ENCODE measurements at places on chromosomes 12 and 14. TPM values are rescaled to one million over a fixed set of nuclear protein-coding genes. Genes with fewer than 3 reads are reported as not detected.

- no peak overlapping the region for H3K4me3 ChIP-seq
- no peak overlapping the region for H3K27ac ChIP-seq
- no peak for DNase-seq
- no peaks in the 10 kb centered on the region for H3K27me3 ChIP-seq
These were observed 323.1 kb upstream of the CCDC196 start for GRCh38 chr14:66163023-66163422.

DNA sequence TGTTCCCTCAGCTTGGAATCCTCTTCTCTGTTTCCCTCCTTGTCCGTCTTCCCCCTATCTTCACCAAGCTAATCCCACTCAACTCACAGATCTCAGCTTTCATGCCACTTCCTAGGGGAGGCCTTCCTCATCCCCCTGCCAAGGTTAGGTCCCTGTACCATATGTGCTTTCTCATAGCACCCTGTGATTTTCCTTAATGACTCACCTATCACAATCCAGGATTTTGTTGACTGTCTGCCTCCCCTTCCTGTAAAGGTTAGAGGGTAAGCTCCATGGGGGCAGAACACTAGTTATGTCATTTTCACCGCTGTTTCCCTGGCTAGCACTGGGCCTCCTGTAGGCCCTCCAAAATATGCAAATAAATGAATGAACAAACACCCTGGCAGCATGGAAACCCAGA lies 57.6 kb downstream of the CRADD start:
- no peaks in the 10 kb centered on the region for H3K36me3 ChIP-seq
- DNase-seq = no peak
- peaks cover 11% of the 10 kb centered on the region for H3K4me1 ChIP-seq
- no peak overlapping the region for H3K4me3 ChIP-seq
- H3K27ac ChIP-seq = no peak overlapping the region
- H3K27me3 ChIP-seq = no peaks in the 10 kb centered on the region

GRCh38 chr12:32917094-32917611 lies 20.6 kb upstream of the PKP2 start:
- no peak overlapping the region for H3K27ac ChIP-seq
- no peaks in the 10 kb centered on the region for H3K36me3 ChIP-seq
- H3K4me1 ChIP-seq = no peaks in the 10 kb centered on the region
- no peaks in the 10 kb centered on the region for H3K27me3 ChIP-seq

- H3K36me3 ChIP-seq = no peaks in the 10 kb centered on the region
- H3K27ac ChIP-seq = peak overlapping the region; percentile 43
- peak overlapping the region; percentile 90 for H3K4me3 ChIP-seq
- no peaks in the 10 kb centered on the region for H3K27me3 ChIP-seq
- peaks cover 18% of the 10 kb centered on the region for H3K4me1 ChIP-seq
These were observed 18.2 kb upstream of the RNASE12 start for GRCh38 chr14:20609215-20610001.

DNA sequence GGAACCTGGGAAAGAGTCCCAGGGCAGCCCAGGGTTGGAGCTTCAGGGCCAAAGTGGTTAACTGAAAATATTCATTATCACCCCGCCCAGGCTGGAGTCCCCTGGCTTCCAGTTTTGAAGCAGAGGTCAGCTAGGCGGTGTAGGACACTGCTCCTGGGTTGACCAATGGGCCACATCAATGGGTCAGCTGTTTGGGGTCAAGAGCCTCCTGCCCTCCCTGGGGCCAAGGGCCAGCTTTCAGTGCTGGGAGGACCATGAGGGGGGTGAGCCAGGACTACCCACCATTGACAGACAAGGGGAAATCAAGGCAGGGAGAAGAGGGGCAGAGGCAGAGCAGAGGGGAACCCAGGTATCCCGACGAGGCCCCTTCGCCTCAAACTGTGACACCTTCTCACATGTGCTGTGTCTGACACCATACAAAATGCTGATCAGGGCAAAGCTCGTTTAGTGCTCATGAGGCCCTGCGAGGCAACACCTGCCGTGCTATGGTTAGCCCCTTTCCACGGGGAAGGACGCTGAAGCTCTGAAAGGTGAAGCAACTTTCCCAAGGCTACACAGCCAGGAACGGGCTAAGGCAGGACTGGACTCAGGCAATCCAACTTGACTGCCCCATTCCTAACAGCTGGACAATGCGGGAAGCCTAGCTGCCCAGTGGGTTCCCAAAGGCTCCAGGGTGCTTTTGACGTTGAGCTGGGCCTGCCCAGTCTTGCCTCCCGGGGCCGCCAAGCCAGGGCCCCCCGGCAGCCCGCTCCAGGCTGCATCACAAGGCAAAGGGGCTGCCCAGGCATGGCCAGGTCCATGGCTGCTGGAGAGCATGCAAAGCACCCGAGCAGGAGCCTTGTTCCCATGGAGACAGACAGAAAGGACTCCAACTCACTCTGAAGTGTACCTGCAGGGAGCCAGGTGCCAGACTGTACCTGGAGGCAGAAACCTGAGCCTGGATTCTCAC lies 2.0 kb downstream of the SYNE3 start:
- H3K36me3 ChIP-seq = no peaks in the 10 kb centered on the region
- H3K27ac ChIP-seq = peak overlapping the region; percentile 78
- peaks cover 48% of the 10 kb centered on the region for H3K4me1 ChIP-seq
- no peaks in the 10 kb centered on the region for H3K27me3 ChIP-seq
- no peak overlapping the region for H3K4me3 ChIP-seq

GRCh38 chr12:110750784-110751461 lies 8.2 kb upstream of the PPP1CC start:
- no peak for DNase-seq
- no peak overlapping the region for H3K27ac ChIP-seq
- H3K27me3 ChIP-seq = no peaks in the 10 kb centered on the region
- H3K4me3 ChIP-seq = no peak overlapping the region
- H3K36me3 ChIP-seq = no peaks in the 10 kb centered on the region
- no peaks in the 10 kb centered on the region for H3K4me1 ChIP-seq

- H3K27me3 ChIP-seq = no peaks in the 10 kb centered on the region
- H3K4me3 ChIP-seq = no peak overlapping the region
- peaks cover 9% of the 10 kb centered on the region for H3K36me3 ChIP-seq
These were observed 3.5 kb downstream of the ACRBP start for GRCh38 chr12:6643569-6644256.

- H3K4me1 ChIP-seq = no peaks in the 10 kb centered on the region
- H3K27ac ChIP-seq = no peak overlapping the region
- H3K36me3 ChIP-seq = no peaks in the 10 kb centered on the region
- DNase-seq = no peak
- no peaks in the 10 kb centered on the region for H3K27me3 ChIP-seq
These were observed 72.8 kb downstream of the SLC16A7 start for GRCh38 chr12:59668674-59669073.

DNA sequence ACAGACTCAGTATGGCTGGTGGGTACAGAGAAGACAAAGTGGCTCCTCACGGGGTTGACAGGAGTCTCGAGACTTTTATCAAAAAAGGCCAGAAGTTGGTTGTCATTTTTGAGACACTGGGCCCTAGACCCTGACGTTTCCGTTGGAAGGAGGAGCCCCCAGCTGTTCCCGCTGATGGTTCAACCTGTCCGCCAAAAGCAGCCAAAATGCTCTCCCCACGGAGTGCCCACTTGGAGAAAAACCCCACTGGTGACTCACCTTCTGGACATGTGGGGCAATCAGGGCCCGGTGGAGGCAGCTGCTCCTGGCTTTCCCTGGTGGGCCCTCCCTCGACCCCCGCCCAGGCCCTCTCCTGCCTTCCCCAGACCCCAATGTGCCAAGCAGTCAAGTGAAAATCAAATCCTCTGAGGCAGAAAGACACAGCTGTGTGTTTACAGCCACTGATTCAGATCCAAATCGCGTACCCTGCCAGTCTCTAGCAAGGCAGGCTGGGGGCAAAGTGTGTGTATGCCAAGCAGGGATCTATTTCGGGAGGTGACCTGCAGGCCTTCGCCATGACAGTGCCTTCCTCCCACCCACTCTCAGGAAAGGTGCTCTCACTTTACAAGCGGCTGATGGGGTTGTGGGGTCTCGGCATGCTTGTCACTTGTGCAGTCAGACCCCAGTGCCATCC lies 347.4 kb downstream of the DPF3 start:
- H3K27ac ChIP-seq = no peak overlapping the region
- H3K27me3 ChIP-seq = no peaks in the 10 kb centered on the region
- H3K36me3 ChIP-seq = no peaks in the 10 kb centered on the region

DNA sequence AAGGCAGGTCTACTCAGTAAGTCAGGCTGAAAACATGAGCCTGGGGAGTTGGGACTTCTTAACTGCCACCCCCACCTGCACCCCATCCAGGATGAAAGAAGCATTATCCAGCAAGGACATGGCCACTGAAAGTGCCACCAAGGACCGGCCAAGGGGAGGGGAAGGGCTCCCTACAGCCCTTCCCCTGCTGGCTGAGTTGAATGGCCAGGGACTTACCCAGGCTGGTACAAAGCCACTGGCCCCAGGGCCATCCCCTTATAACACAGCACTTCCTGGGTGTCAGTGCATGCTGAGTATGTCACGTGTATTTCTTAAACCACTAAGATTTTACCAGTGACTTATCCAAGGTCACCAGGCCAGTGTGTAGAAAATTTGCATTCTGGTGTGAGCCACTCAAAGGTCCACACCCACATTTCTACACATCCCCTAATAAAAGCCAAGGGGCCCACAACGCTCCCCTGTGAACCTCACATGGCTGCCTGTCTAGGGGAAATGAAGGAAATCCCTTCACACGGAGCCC lies 29.3 kb upstream of the ZFP36L1 start:
- peaks cover 8% of the 10 kb centered on the region for H3K4me1 ChIP-seq
- no peaks in the 10 kb centered on the region for H3K36me3 ChIP-seq
- H3K4me3 ChIP-seq = no peak overlapping the region
- H3K27ac ChIP-seq = no peak overlapping the region

- H3K27me3 ChIP-seq = no peaks in the 10 kb centered on the region
- no peaks in the 10 kb centered on the region for H3K36me3 ChIP-seq
- H3K27ac ChIP-seq = no peak overlapping the region
These were observed 94.1 kb downstream of the GPHN start for GRCh38 chr14:66601932-66602578.

- no peak overlapping the region for H3K4me3 ChIP-seq
- no peak for DNase-seq
- H3K36me3 ChIP-seq = no peaks in the 10 kb centered on the region
These were observed 150.7 kb downstream of the KIF21A start for GRCh38 chr12:39292125-39292630.

DNA sequence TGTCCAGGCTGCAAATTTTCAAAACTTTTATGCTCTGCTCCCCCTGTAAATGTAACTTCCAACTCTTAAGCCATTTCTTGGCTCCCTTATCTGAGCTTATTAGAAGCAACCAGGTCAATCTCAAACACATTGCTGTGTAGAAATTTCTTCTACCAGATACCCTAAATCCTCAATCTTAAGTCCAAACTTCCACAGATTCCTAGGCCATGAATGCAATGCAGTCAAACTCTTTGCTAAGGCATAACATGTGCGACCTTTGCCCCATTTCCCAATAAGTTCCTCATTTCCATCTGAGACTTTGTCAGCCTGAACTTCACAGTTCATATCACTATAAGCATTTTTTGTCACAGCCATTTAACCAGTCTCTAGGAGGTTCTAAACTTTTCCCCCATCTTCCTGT lies 64.5 kb downstream of the TMTC3 start:
- H3K36me3 ChIP-seq = no peaks in the 10 kb centered on the region
- H3K27me3 ChIP-seq = no peaks in the 10 kb centered on the region
- H3K4me3 ChIP-seq = no peak overlapping the region
- H3K27ac ChIP-seq = no peak overlapping the region

- DNase-seq = no peak
- no peaks in the 10 kb centered on the region for H3K27me3 ChIP-seq
- no peaks in the 10 kb centered on the region for H3K4me1 ChIP-seq
These were observed 1044.3 kb downstream of the BCL11B start for GRCh38 chr14:98227727-98228111.

GRCh38 chr14:38253676-38254075 lies 2.2 kb downstream of the CLEC14A start:
- DNase-seq = no peak
- H3K4me3 ChIP-seq = peak overlapping the region; percentile 51
- H3K27me3 ChIP-seq = peaks cover 23% of the 10 kb centered on the region
- H3K4me1 ChIP-seq = no peaks in the 10 kb centered on the region
- peak overlapping the region; percentile 87 for H3K27ac ChIP-seq

- no peak overlapping the region for H3K4me3 ChIP-seq
- H3K27ac ChIP-seq = no peak overlapping the region
- no peak for DNase-seq
- no peaks in the 10 kb centered on the region for H3K27me3 ChIP-seq
- no peaks in the 10 kb centered on the region for H3K36me3 ChIP-seq
- no peaks in the 10 kb centered on the region for H3K4me1 ChIP-seq
These were observed 87.8 kb upstream of the GZMB start for GRCh38 chr14:24721775-24722174.

- H3K27ac ChIP-seq = no peak overlapping the region
- H3K4me1 ChIP-seq = no peaks in the 10 kb centered on the region
- no peaks in the 10 kb centered on the region for H3K27me3 ChIP-seq
- DNase-seq = no peak
- H3K36me3 ChIP-seq = no peaks in the 10 kb centered on the region
These were observed 9.7 kb downstream of the MOK start for GRCh38 chr14:102295270-102295669.

GRCh38 chr12:100656856-100657255 lies 83.4 kb downstream of the GAS2L3 start:
- no peak overlapping the region for H3K27ac ChIP-seq
- H3K36me3 ChIP-seq = no peaks in the 10 kb centered on the region
- DNase-seq = no peak
- H3K4me3 ChIP-seq = no peak overlapping the region
- H3K27me3 ChIP-seq = peaks cover 5% of the 10 kb centered on the region
- H3K4me1 ChIP-seq = no peaks in the 10 kb centered on the region

DNA sequence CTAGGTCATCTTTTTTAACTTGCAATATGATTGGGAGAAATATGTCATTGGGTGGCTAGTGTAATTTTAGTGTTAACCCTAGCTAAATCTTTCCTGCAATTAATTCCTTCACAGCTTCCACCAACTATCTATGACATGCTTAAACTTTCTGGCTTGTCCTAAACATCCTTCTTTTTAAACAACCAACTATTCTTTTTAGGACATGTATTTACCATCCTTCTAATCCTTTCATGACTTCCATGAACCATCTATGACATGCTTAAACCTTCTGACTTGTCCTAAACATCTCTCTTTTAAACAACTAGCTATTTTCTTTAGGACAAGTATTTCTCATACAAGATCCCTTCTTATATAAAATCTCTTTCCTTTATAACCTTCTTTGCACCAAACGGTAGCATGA lies 179.6 kb upstream of the PDZRN4 start:
- H3K27ac ChIP-seq = no peak overlapping the region
- H3K27me3 ChIP-seq = no peaks in the 10 kb centered on the region
- H3K36me3 ChIP-seq = no peaks in the 10 kb centered on the region
- no peak overlapping the region for H3K4me3 ChIP-seq
- H3K4me1 ChIP-seq = no peaks in the 10 kb centered on the region

GRCh38 chr12:18752947-18753346 lies 15.0 kb downstream of the CAPZA3 start:
- no peak overlapping the region for H3K4me3 ChIP-seq
- DNase-seq = no peak
- no peak overlapping the region for H3K27ac ChIP-seq
- H3K27me3 ChIP-seq = no peaks in the 10 kb centered on the region

Gene CIDEB
- total RNA-seq = 18.8 TPM

Gene OTUB2
- total RNA-seq = 1.0 TPM

Gene LGR5
- 0.35 TPM for total RNA-seq

Gene SLC6A12
- 11.1 TPM for total RNA-seq

Gene PLEKHG7
- not detected for total RNA-seq

Gene TAC3
- total RNA-seq = not detected

Gene ABCD2
- total RNA-seq = 0.46 TPM

Gene DLGAP5
- total RNA-seq = 0.52 TPM

Gene GAPDH
- 736 TPM for total RNA-seq

Gene CACNA1C
- 15.6 TPM for total RNA-seq

Gene EML5
- 2.3 TPM for total RNA-seq

Gene BEGAIN
- total RNA-seq = 1.5 TPM
